ENCODE measurements at places on chromosomes 11 and 22.

DNA sequence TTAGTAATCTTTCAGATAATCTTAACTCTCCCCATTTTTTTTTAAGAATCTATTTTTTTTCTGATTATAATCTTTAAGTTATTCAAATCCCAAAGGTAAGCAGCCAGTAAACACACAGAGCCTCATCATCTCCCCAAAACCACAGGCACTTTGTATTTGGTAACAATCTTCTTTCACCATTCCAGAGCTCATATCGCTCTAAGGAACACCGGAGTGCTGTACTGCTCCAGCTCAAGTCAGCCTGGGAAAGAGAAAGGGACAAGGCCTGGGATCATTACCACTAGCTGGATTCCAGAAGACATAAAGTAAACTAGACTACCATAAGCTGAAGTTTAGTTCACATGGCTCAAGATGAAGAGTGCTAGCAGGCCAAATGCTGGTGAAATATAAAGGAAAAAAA is 73.0 kb upstream of the APOA1 start:
- no peak for DNase-seq

- no peak for DNase-seq
Observed at GRCh38 chr11:3101921-3102640, 44.9 kb upstream of the CARS1 start.

DNA sequence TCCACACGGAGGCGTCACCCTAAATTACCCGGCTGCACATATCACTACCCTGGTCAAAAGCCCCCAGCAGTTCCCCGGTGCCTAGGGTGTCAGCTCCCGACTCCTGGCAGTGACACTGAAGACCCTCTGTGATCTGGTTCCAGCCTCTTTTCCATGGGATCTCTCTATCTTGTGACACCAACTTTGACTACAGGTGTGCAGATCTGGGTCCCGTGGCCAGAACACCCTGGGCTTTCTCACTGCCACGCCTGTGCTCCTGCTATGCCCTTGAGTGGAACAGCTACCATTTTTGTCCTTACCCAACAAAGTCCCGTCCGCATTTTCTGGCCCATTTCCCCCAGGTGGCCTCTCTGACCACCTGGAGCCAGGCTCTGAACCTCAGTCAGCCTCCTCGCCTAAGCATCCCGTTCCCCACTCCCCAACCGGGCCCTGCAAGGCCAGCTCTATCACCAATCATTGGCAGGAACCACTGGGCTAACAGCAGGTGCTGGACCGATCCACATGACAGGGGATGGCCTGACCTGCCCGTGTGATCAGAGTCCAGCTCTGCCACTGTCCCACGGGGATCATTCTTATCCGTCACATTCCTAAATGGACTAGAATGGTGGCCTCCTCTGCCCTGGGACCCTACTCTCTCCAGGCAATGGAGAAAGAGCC is 20.7 kb upstream of the CBX7 start:
- DNase-seq = no peak

GRCh38 chr11:65486570-65487466 is 12.0 kb upstream of the MALAT1 start:
- DNase-seq = no peak

DNA sequence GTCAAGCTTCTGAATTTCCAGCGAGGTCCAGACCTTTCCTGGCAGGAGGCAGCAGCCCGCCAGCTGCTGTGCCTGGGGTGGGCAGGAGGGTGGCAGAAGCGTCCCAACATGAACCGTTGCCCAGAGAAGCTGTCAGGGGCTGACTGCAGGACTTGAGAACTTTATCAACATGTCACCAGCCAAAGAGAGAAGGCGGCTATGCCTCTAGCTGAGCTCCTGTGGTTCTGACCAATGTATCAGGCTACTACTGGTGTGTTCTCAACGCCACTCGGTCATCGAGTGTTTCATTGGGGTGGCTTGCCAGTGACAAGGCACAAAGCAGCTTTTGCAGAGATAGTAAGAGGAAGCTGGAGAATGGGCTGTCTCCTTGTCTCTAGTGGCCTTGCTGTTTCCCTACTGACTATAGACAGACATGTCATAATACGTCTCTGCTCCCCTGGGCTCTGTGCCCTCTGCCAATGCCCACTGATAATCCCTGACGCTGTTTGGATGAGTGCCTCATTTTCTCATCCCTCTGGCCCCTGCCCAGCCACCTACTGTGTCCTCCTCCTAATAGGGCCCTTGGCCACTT is 17.6 kb upstream of the ASCC2 start:
- no peak for DNase-seq

DNA sequence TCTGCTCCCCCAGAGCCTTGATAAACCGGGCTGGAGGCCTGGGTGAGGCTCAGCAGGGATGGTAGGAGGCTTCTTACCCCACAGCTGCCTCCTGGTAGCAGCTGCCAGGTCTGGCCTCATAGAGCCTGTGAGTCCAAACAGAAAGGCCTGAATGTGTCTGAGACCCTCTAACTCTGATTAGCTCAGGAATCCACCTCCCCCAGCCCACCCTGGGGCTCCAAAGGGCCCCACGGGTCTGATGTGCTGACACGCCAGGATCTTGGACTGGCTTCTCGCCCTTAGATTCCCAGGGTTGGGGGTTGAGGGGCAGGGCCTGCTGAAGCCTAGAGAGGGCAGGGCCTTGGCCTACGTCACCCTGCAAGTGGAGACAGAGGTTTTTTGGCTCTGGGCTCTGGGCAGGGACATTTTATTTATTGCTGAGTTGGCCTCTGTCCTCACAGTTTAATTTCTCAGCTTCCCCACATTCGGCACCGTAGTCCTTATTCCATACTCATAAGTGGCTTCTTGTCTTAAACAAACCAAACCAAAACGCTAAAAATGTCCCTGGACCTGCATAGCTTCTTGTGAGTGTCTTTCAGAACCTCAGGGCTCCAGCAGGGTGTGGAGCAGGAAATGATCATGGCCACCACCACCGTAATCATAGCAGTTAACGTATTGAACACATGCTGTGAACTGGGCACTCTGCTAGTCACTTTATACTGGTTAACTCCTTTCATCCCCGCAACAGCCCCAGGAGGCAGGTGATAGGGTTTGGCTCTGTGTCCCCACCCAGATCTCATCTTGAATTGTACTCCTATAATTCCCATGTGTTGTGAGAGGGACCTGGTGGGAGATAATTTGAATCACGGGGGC is 25.1 kb downstream of the KIAA1671 start:
- no peak for DNase-seq

- DNase-seq = no peak
Observed at GRCh38 chr11:90766121-90766520, 543.3 kb upstream of the CHORDC1 start.

DNA sequence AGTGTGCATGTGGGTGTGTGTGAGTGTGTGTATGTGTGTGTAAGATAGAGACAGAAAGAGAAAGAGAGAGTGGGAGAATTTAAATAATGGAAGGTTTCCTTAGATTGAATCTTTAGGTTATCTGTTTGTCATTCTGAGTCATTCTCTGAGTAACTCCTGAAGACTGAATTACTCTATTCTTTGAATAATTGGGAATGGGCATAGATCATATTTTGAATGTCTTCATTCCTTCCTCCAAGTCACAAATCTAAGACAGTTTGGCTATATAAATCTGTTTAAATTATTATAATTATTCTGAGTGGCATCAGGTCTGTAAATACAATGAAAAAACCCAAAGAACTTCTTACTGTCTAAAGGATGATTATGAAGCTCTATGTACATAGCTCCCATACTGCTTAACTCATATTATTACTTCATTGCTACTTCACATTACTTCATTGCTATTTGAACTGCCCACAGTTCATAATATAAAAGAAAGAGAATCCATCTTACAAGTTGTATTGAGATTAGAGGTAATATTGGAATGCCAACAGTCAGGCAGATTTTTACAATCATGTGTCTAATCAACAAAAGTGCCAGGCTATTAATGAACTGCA is 346.6 kb upstream of the CCDC179 start:
- DNase-seq = no peak

- no peak for DNase-seq
Observed at GRCh38 chr11:22244986-22245592, 52.2 kb downstream of the ANO5 start.

DNA sequence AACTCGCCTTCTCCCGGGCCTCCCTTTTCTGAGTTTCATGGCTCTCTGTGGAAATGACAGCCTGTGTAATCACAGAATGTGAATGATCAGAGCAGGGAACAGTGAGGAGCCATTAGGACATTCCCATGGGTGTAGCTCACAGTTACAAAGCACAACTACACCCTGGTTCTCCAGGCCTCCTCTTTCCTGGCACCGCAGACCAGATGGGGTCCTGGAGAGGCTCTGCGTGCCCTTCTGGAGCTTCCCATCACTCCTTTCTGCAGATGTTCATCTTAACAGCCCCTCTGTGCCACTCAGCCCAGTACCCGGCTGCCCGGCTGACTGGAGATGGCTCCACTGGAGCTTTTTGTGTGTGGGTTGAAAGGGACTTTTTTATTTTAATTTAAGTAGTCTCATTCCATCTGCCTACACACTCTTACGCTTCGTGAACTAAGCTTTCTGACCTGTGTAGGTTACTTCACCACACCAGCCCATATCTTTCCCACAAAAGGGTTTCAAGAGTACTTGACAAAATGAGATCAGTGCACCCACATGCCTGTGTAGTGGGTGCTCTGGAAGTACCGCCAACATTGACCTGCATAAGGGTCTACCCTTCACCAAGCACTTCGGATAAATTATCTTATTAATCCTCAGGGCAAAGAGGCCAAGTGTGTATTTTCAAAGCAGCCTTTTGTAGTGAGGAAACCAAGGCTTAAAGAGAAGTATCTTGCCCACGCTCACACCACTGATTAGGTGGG is 29.8 kb downstream of the SREBF2 start:
- DNase-seq = no peak

- DNase-seq = no peak
Observed at GRCh38 chr11:92035488-92035887, 189.1 kb upstream of the FAT3 start.

GRCh38 chr22:44660051-44660830 is 41.8 kb upstream of the PRR5 start:
- no peak for DNase-seq

DNA sequence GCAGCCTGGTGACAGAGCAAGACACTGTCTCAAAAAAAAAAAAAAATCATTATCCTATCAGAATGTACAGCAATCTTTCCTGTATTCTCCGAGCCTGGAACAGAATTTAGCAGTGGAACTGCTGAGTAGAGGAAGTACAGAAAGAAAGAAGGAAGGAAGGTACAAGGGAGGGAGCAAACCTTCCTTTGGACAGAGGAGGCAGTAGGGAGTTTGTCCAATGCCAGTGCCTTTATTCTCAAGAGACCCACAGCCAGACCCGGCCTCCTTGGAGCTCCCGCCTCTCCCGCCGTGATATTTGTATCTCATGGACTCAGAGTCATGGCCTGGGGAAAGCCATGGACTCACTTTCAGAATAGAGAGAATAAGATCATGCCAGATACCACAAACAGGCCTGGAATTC is 37.7 kb upstream of the LRRC55 start:
- DNase-seq = no peak

DNA sequence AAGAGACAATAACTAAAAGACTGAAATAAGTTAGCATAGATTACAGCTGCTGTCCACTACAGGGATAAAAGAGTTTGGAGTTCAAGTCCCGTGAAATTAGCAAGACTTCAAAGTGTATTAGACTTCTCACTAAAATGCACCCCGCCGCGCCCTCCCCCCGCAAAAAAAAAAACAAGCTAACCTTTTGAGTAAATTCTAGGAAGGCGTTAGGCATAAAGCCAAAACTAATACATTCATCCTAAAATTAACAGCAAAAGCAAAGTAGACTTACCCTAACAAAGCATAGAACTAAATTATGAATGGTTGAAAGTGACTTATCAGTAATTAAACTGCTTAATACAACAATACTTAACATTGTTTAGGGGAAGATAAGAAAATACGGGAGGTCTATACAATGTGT is 581.0 kb upstream of the CHORDC1 start:
- no peak for DNase-seq

- DNase-seq = no peak
Observed at GRCh38 chr22:42562279-42562678, 8.5 kb downstream of the SERHL2 start.

DNA sequence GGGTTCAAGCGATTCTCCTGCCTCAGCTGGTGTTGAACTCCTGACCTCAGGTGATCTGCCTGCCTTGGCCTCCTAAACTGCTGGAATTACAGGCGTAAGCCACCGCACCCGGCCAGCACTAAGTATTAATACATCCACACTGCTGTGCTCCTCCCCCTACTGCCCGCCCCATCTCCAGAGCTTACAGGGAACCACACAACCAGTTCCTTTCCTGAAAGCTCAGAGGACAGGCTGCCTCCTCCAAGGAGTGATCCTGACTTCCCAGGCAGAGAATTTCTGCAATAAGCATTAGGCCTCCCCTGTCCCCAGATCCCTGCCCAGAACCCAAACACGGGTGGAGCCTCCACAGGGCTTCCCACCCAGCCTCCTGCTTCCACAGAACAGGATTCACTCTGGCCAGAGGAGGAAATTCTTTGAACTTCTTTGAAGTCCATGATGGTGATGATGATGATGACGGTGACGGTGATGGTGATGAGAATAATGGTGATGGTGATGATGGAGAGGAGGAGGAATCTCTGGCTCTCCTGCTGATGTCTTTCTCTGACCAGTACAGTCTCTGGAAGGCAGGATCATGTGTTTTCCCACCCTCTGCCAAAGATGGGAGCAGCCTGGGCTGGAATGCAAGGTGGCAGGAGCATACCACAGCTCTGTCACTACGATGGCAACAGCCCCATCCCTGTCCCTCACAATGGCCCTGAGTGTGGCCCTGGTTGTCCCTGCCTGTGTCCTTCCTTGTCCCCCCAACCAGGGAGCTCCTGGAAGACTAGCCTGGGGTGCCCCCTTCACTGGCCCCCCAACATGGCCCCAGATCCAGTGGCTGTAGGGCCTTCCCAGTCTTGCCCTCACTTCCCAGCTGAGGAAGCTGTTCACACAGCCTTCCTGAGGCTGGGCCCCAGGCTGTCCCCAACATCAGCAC is 33.5 kb upstream of the CSNK1E start:
- no peak for DNase-seq

- DNase-seq = no peak
Observed at GRCh38 chr11:69705351-69705811, 1.6 kb upstream of the FGF19 start.

GRCh38 chr11:29293825-29294224 is 723.0 kb downstream of the KCNA4 start:
- DNase-seq = no peak

- DNase-seq = no peak
Observed at GRCh38 chr22:19672054-19672776, 42.1 kb upstream of the SEPTIN5 start.

DNA sequence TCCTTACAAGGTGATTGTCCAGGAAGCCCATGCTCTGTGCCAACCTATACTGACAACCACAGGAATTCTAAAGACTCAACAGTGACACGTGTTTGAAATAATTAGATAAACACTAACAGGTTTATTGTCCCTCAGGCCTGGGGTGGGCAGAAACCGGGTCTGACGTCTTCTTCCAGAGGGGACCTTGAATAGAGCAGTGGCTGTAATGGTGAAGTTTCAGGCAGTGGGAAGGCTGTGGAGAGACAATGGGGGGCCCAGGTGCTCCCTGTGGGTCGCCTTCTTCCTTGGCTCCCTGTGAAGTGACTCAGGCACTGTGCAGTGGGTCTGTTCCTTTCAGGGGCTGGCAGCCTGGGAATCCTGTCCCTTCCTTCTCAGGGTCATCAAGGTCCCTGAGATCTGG is 54.6 kb downstream of the OTOG start:
- DNase-seq = no peak

- no peak for DNase-seq
Observed at GRCh38 chr11:8785998-8786397, 103.4 kb downstream of the RPL27A start.

- DNase-seq = no peak
Observed at GRCh38 chr22:36828815-36829214, 12.0 kb upstream of the PVALB start.

- no peak for DNase-seq
Observed at GRCh38 chr11:72433455-72434036, 785 bp downstream of the CLPB start.

- DNase-seq = no peak
Observed at GRCh38 chr22:34992672-34993071, 73.3 kb upstream of the ISX start.

All from NCI-H1436 treated with DMSO at 0.1 percent for 48 hours (cell line).